ENCODE measurements at places on chromosomes 1 and 21.

- DNase-seq: no peak
Observed at GRCh38 chr1:70934194-70934961, 113.2 kb downstream of the PTGER3 start.

DNA sequence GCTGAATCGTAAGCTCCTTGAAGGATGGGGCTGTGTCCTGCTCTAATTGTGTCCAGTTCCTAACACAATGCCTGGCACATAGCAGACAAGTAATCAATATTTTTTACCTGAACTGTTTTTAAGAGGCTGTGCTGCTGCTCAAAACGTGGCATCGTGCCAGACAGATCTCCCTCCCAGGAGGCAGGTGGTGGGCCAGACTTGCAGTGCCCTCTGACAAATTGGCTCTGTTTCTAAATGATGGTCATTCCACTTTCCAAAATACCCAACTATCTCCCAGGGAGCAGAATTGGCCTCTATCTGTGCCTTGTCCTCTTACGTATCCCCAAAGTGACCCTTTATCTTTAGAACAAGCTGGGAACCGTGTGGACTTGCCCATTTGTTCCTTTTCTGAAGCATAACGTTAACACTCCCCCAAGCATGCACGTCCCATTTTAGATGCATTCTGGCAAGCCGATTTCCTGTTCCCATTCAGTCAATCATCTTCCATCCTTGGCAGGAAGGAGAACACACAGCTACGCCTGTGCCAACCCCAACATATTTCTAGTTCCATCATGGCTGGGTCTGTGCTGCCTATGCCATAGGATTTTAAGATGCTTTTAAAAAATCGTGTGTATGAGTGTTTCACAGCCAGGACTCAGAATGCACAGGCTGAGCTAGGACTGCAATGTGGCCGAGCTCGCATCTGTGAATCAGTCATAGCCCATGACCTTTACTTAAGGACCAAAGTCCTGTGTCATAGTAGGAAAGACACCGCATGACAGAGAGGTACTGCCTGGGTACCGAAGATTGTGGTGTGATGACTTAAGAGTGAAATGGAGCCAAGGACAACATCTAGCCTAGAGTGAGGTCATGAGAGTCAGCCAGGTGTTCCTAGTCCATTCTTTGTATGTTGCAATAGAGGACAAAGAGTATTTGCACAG is 408.6 kb downstream of the PRDM2 start:
- peak; percentile 24 for DNase-seq

GRCh38 chr1:52911541-52911940 is 10.0 kb downstream of the ECHDC2 start:
- no peak for DNase-seq

- no peak for DNase-seq
Observed at GRCh38 chr1:60924964-60925798, 157.2 kb upstream of the NFIA start.

DNA sequence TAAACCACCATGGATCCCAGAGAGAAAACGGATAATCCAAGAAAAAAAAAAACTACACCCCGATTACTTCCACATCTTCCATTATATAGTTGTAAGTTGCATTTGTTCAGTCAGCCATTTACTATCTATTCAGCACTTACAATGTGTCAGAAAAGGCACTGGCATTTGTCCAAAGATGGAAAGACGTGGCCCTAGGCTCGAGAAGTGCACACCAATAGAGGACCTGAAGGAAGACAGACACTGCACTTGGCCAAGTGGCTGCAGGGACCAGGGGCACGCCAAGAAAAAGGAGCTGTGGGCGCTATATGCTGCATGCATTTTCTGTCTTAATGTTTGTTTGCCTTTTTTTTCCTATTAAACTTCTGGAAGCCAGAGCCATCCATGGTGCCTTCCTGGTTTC is 45.2 kb upstream of the LYST start:
- no peak for DNase-seq

DNA sequence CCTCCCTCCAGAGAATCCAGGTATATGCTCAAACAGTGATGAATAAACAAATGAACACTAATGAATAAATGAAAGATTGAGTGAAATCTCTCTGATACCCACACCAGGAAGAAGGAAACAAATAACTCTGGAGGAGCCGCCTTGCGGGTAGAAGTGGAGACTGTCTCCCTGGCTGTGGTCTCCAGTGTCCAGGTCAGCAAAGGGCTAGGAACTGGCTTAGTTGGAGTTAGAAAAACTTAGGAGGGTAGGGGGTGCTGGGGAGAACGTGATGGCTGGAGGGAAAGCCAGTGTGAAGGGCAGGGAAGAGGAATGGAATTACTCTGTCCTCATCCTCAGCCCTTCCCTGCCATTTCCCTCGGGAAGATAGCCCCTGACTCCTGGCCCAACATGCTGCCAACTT is 537 bp downstream of the RHBDL2 start:
- no peak for DNase-seq

GRCh38 chr1:244802041-244802440 is 33.4 kb upstream of the COX20 start:
- no peak for DNase-seq

- no peak for DNase-seq
Observed at GRCh38 chr1:190140644-190141043, 337.0 kb downstream of the BRINP3 start.

- no peak for DNase-seq
Observed at GRCh38 chr1:230800891-230801840, 54.0 kb downstream of the CAPN9 start.

GRCh38 chr1:48873944-48874343 is 97.3 kb upstream of the BEND5 start:
- peak; percentile 33 for DNase-seq
